ENCODE measurements at places on chromosomes 4 and X.

DNA sequence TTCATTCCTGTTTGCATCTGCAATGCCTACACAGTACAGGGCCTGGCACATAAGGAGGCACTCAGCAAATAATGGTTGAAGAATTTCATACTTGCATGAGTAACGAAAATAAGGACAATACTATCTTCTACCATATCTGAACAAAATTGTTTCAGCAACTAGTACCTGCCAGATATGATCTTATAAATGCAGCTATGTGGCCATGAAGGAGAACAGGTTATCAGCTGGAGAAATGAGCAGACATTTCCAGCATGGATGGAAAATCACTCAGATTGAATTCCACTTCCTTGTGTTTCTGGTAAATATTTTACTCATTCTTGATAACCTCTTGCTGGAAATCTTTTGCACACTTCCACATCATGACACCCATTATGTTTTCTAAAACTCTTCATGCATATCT lies 204.0 kb downstream of the ADAMTS3 start:
- no peak for DNase-seq

DNA sequence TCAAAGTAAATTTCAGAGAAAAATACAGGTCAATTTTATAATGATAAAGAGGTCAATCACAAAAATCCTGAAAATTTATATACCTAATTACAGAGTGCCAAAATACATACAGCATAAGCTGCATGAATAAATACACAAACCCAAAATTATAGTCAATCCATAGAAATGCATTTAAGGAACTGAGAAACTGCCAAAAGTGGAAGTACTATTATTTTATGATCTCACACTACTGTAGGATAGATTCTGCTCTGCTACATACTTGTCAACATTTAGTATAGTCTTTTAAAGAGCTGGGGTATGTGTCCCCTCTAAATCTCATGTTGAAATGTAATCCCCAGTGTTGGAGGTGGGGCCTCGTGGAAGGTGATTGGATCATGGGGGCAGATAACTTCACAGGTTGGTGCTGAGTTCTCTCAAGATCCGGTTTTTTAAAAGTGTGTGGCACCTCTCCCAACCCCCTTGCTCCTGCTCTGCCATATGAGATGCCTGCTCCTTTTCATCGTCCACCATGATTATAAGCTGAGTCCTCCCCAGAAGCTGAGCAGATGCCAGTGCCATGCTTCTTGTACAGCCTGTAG lies 31.8 kb downstream of the CHIC2 start:
- no peak for DNase-seq

DNA sequence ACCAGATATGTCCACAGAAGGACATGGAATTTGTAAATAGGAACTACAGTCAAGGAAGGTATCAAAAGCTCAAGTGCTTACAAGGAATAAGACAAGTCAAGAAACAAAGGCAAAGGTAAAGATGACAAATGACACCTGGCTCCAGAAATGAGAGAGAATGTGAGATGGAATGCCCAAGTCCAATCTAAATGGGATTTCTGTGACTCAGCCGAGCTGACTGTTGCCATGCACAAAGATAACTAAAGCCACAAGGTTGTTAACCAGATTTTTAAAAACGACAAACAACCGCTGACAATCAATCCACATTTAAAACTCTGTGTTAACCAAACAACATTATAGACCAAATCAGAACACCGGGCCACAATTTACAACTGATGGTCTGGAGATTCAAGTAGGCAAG lies 1.1 kb downstream of the NFXL1 start:
- DNase-seq: no peak

- no peak for DNase-seq
These were observed 228.9 kb upstream of the ETNPPL start for GRCh38 chr4:108991551-108992328.

GRCh38 chrX:21656587-21657317 lies 1.4 kb downstream of the KLHL34 start:
- DNase-seq: peak; percentile 88

- DNase-seq: no peak
These were observed 541.2 kb upstream of the SMIM31 start for GRCh38 chr4:164212714-164213113.

Measured in chondrocyte (in vitro differentiated cells).